ENCODE measurements at places on chromosomes 1 and 21.
A peak's percentile ranks its signal among the peaks of the same experiment; 100 is the strongest.

DNA sequence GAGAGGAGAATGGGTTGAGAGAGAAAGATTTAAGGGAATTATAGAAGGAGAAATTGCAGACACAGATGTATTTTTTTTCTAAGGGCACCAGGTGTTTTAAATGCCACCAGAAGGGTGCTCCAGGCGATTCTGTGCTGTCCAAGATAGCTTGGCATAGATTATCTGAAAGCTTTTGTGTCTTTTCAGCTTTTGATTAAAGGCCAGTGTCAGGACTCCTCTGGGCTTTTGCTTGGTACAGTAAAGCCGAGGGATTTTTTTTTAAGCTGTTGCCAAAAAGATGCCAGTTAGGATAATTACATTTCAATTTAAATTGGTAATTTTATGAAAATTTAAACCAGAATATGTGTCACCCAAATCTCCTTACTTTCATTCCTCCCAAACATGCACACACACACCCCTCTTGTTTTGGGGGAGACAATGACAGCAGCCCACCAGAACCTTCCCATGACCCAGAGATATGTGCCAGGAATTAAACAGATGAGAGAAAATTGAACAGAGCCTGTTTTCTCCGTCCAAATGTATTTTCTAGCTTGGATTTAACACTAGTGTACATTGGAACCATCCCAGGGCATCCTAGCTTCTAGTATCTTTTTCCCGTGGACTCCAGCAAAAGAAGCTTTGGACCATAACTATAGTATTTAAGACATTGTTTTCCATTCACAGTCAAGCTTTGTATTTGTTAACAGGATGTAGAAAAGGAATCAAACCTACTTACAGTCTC is 670.7 kb upstream of the CXADR start:
- no peak for DNase-seq

DNA sequence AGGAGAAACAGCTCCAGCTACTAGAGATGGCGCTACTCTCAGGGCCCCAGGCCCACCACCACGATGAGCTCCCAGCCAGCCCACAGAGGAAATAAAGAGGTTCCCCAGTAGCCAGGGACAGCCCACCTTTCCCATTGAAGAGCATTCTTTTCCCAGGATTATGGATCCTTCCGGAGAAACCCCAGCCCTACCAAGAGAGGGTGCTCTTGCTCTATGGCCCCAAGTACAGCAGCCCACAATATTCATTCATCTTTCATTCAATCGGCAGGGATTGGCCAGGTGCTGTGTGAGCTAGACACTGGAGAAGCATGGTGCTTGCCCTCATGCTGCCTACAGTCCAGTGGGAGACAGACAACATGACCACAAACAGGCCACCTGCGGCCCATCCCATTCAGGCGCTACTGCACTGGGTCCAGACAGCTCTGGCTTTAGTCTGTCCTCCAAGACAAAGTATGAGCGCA is 29.9 kb downstream of the PMVK start:
- DNase-seq = no peak

DNA sequence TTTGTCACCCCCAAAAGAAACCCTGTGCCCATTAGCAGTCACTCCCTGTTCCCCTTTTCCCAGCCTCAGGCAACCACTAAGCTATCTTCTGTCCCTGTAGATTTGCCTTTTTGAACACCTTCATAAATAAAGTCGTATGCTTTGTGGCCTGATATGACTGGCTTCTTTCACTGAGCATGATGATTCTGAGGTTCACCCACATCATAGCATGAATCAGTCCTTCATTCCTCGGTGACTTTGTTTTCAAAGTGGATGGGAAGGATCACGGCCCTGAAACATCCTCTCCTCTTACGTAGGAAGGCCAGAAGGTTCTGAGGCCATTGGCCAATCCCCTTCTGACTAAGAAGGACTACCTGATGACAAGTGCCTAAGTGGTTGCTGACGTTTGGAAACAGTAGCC is 39.1 kb downstream of the NIPAL3 start:
- no peak for DNase-seq

DNA sequence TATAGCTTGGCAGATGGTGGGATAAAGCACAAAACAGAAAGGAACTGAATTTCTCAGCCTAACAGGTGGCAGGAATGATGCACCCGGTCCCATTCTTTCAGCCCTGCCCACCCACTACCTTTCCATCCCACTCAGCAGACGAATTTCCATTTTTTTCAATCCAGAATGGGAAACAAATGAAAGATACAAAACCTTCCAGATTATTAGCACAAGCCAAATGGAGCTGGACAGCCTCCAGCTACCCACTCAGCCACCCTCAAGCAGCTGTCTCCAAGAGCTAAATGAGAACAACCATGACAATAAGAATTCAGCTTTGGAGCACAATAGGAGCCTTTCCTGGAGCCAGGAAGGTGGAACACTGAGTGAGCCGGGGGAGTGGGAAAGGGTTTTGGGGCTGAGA is 96.3 kb upstream of the ST6GALNAC5 start:
- no peak for DNase-seq

DNA sequence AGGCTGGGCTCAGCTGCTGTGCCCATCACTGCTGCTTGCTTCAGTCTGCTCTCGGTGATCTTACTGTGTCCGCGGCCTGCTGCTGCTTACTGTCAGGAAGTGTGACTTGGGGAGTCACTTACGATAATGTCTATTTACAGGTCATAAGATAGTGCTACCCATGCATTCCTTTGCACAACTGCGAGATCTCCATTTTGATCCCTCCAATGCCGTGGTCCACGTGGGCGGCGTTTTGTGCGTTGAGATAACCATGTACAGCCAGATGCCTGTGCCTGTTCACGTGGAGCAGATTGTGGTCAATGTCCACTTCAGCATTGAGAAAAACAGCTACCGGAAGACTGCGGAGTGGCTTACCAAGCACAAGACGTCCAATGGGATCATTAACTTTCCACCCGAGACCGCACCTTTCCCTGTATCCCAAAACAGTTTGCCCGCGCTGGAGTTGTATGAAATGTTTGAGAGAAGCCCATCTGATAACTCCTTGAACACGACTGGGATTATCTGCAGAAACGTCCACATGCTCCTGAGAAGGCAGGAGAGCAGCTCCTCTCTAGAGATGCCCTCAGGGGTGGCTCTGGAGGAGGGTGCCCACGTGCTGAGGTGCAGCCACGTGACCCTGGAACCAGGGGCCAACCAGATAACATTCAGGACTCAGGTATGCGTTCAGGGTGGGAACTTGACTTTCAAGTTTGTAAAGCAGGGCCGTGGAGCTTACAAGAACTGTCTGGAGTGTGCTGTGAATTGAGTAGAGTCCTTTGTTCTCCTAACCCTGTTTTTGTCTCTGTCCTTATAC is 24.4 kb upstream of the PWP2 start:
- DNase-seq = no peak

- peak; percentile 4 for DNase-seq
Measured at GRCh38 chr1:107964336-107965109, 457 bp downstream of the VAV3 start.

- no peak for DNase-seq
Measured at GRCh38 chr1:101128211-101128727, 102.7 kb upstream of the DPH5 start.

- no peak for DNase-seq
Measured at GRCh38 chr1:58933599-58933926, 149.7 kb upstream of the JUN start.

DNA sequence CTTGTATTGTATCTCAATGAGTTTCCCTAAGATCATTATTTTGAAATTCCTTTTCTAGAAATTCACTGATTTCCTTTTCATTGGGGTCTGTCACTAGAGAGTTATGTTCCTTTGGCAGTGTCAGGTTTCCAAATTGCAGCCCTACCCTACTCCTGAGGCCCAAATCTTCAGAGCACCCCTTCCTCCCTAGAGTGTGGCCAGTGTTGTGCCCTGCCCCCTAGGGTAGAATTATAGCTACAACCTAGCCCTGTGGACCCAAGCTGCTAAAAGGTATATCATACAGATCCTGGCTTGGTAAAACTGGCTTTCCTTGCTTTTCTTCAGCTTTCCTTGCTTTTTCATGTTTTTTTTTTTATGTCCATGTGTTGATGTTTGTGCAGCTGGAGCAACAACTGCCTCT is 60.7 kb downstream of the DIPK1A start:
- DNase-seq = no peak

DNA sequence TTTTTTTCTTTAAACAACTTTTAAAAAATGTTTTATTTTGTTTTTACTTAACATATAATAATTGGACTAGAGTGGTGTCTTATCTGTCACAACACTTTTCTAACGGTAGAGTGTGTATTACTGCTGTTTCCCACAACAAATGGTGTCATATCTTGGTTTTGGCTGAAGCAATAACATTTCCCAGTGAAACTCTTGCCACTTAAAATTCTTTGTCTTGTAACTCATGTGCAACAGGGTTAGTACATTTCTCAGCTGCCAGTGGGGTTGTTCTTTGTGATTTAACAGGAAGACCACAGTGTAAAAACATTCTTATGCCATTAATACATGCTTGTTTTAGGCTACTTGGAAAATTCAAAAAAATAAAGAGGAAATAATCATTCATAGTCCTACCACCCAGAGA is 43.5 kb downstream of the ALPL start:
- DNase-seq = no peak

GRCh38 chr1:217673387-217673786 is 42.2 kb downstream of the SPATA17 start:
- no peak for DNase-seq

DNA sequence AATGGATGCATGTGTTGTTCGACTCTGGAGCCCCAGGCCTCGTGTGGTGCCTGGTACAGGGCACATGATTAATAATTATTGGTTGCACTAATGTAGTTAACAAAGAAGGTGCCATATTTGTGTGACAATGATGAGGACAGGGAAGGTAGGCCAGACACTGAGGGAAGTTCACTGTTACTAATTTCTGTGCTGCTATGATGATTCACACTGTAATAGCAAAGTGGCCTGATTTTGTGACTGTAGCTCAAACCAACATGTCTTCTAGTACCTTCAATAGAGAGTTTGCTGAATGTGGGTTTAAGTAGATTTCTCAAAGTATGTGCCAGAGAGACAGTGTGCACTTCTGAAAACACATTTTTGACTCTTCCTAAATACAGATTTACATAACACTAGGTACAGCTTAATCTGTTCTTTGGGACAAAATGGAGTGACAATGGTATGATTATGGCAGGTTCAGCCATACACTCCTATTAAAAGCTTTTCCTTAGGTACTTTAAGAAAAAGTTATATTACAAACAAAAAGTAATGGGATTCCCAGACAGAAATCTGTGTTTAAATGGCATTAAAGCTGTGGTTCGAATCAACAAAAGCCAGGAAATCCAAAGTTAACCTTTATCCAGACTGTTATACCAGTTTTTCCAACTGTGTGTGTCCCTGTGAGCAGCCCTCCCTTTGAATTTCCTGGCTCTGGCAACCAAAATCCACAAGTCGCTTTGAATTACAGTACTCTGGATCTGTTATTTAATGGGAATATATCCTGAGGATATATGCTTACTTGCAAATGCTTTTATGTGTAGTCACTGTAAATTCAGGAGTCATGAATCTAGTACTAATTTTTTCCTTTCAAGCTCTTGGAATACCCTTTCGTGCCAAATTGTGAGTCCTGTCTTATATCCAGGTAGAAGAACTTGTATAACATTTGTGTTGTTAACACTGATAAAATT is 277.1 kb upstream of the SGIP1 start:
- DNase-seq = no peak

GRCh38 chr1:85630493-85630892 is 49.9 kb downstream of the CCN1 start:
- no peak for DNase-seq

- DNase-seq = no peak
Measured at GRCh38 chr1:225874431-225874830, 7.7 kb downstream of the TMEM63A start.

- no peak for DNase-seq
Measured at GRCh38 chr1:111719674-111720132, 19.5 kb downstream of the INKA2 start.

- DNase-seq = peak; percentile 36
Measured at GRCh38 chr1:110060034-110060661, 10.3 kb downstream of the ALX3 start.

GRCh38 chr21:37462087-37462861 is 95.7 kb downstream of the DYRK1A start:
- no peak for DNase-seq

- DNase-seq = no peak
Measured at GRCh38 chr1:242534753-242535152, 10.3 kb upstream of the PLD5 start.

- DNase-seq = no peak
Measured at GRCh38 chr1:19768353-19769210, 31.1 kb downstream of the TMCO4 start.

DNA sequence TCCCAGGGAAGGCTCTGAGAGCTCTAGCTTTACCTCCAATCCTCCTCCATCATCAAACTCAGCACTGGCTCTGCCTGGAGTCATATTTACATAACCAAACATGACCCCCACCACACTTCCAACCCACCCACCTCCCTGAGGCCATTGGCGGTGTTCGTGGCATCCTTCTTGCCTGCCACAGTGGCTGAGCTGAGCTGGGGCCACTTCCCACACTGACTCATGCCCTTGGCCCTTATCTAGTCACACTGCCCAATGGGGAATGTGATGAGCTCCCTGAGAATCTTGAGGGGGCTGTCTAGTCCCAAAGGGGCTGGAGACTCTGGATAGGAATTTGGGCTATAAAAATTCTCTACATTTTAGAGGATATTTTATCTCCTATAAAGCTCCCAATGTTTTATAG is 230.9 kb upstream of the IRF2BP2 start:
- DNase-seq = no peak

DNA sequence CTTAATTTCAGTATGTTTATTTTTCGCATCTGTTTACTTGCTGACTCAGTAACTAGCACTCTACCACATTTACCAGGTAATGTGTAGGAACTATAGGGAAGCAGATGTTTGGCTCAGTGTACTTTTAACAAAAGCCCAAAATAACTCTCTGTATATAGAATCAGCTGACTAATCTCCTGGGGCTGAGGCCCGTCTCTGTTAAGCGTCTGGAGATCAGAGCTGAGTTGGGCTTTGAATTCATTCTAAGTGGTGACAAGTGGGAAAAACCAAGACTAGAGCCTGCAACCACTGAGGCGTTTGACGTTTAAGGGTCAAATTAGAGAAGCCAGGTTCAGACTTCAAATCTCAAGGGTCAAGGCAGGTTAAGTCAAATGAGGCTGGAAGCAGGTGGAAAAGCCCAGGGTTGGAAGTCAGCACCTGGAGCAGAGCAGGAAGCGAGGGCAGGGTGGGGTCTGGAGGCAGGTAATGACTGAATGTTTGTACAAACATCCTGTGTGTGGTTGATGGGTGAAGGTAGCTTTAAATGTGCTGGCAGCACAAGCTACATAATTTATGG is 56.8 kb upstream of the LYST start:
- DNase-seq = no peak

- DNase-seq = no peak
Measured at GRCh38 chr1:217188280-217189237, 442.3 kb downstream of the GPATCH2 start.

All from stimulated activated CD8-positive, alpha-beta memory T cell treated with anti-CD3 and anti-CD28 coated beads, Interleukin-4, amount 100 ng/mL, for 1 hour (primary cell).